ENCODE measurements at places on chromosomes 2 and 18.

DNA sequence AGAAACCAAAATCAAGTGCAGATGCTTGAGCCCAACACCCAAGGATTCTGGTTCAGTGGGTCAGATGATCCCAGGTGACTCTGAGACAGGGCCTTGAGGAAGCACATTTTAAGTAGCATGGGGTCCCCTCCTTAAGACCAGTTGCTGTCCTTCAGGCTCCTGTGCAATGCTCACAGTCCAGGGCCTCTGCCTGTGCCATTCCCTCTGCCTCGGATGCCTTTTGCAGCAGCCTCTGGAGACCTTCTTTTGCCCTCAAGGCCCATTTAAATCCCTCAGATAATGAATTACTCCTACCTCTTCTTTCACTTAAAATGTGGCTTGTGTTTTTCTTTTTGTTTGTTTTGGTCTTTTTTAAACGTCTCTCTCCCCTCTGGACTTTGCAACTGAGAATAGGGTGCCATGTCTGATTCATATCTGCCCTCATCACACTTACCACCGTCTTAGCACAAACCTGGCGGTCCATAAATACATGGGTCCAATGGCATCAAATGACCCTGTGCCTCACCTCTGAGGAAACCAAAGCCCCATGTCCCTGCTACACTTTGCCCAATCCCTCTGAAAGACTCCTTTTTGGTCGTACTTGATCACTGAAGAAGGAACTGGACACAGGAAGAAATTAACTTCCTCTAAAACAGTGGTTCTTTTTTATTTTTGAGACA lies 14.2 kb downstream of the ACTG2 start:
- no peak for DNase-seq

DNA sequence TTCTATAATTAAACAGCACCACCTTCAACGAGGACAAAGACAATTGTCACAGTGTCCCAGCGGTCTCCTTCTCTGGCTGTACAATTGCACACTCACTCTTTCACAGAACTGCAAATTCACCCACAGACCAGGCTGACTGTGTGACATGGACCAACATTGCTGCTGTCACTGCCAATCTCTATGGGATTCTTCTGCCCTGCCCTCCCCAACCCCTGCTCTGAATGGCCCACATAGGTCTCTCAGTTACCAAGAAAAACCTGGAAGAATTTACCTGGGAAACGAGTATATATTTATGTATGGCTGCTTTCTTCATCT lies 26.5 kb downstream of the LRRC30 start:
- no peak for DNase-seq

DNA sequence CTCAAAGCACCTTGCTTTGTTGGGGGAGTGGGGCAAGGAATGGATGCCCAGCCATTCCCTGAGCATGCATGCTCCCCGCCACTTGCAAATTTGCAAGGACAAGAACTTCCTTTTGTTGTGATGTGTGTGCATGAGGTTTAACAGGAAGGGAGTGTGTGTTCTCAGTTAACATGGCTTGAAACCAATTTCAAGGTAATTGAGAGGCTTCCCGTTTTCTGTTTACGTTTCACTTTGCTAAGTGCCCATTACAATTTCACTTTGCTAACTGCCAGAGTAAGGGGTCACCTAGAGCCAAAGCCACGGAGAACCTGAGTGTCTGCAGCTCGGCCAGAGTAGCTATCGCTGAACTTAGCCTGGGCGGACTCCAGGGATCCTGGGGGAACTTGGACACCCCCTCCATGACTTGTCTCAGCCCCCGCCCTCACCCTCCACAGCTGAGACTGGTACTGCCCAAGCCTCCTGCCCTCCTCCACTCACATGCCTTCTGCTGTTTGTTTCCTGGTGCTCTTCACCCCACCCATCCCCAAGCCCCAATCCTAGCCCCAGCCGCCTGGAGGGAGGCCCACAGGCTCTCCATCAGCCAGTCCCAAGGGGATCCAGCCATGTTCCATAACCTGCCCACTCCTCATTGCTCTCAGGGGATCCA lies 53.6 kb upstream of the LAPTM4A start:
- DNase-seq: no peak

DNA sequence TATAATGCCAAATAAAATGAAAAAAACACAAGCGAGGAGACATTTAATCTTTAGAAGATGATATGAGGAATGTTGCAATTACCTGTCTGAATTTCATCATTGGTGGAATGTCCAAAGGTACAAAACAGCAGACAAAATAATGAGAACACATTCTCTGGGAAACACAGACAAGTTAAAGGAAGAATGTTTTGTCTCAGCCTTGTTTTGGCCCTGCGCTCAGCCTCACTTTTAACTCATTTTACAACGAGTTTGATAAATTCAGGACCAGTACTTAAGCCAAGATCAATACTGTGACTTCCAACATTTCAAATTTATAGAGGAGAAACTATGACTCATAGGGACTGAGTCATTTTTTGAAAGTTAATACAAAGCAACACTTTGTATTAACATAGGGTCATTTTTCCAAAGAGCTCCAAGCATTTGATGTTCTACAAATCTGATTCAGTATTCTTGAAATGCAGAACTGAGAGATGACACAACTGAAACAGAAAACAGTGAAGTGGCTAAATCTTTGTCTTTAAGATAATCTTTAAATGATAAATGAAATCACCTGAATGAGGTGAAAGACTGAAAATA lies 833.2 kb upstream of the CHAC2 start:
- no peak for DNase-seq

DNA sequence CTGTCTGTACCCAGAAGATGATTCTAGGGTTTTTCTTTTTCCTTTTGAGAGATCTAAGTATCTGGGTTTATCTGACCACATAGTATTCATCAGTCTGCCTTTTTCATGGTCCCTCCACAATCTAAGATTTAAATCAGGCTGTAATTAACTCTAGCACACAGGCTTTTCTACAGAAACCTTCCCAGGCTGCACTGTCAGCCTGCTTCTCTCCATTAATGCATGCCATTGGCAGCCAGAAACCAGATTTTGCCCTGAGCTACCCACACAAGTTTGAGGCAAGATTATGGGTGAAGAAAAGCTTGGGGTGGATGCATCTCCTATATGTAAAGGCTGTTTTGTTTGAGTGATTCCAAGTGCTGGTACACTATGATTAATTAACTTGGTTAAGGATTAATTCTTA lies 45.7 kb upstream of the EML4 start:
- DNase-seq: no peak
